Naive thymus-derived CD4-positive, alpha-beta T cell (primary cell): ENCODE measurements at places on chromosomes 12 and 14. TPM values are rescaled to one million over a fixed set of nuclear protein-coding genes. Genes with fewer than 3 reads are reported as not detected.

Gene ESRRB
- total RNA-seq: 0.38 and 0.48 TPM in 2 replicates

DNA sequence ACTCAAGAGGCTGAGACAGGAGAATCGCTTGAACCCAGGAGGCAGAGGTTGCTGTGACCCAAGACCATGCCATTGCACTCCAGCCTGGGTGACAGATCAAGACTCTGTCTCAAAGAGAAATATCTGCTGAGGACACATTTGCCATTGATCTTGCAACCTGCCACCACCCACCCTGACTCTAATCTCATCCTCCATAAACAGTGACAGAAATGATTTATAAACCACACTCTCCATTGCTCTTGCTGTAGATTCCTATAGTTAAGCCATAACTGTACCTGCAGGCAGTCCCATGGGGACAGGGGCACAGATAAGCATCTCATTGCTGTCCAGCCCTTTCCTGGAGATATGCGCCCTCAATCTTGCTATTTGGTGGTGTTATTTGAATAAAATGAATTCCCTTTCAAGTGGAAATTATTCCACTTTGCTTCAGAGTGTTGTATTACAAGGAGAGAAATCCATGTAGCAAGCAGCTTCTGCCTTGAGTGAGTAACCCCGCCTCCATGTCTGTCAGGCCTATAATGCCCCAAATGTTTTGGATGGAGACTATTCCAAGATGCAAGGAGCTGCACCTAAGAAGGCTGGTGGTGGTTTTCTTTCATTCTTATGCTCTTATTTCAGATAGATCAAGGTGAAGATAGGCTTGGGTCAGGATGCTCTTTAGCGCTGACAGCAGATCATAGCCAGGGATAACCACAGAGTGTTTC lies 3.0 kb upstream of the ZDHHC22 start:
- DNase-seq: no peak

- no peak for DNase-seq
Observed at GRCh38 chr14:76022991-76023390, 37.4 kb downstream of the IFT43 start.

DNA sequence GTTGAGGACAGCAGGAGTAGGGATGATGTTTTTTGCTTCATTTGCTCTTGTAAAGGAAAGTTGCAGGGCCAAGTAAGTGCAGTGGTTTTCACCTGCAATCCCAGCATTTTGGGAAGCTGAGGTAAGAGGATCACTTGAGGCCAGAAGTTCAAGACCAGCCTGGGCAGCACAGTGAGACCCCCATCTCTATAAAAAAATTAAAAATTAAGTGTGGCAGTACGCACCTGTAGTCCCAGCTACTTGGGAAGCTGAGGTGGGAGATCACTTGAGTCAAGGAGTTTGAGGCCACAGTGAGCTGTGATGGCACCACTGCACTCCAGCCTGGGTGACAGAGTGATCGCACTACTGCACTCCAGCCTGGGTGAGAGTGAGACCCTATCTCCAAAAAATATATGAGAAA lies 10.8 kb downstream of the DPF3 start:
- no peak for DNase-seq

Gene PRB2
- not detected for total RNA-seq

- no peak for DNase-seq
Observed at GRCh38 chr12:71027856-71028255, 107.3 kb upstream of the PTPRR start.

- no peak for DNase-seq
Observed at GRCh38 chr12:6029401-6029800, 84.3 kb upstream of the ANO2 start.

GRCh38 chr14:73722581-73722980 lies 8.4 kb upstream of the PNMA1 start:
- no peak for DNase-seq

Gene NANOG
- total RNA-seq: not detected

DNA sequence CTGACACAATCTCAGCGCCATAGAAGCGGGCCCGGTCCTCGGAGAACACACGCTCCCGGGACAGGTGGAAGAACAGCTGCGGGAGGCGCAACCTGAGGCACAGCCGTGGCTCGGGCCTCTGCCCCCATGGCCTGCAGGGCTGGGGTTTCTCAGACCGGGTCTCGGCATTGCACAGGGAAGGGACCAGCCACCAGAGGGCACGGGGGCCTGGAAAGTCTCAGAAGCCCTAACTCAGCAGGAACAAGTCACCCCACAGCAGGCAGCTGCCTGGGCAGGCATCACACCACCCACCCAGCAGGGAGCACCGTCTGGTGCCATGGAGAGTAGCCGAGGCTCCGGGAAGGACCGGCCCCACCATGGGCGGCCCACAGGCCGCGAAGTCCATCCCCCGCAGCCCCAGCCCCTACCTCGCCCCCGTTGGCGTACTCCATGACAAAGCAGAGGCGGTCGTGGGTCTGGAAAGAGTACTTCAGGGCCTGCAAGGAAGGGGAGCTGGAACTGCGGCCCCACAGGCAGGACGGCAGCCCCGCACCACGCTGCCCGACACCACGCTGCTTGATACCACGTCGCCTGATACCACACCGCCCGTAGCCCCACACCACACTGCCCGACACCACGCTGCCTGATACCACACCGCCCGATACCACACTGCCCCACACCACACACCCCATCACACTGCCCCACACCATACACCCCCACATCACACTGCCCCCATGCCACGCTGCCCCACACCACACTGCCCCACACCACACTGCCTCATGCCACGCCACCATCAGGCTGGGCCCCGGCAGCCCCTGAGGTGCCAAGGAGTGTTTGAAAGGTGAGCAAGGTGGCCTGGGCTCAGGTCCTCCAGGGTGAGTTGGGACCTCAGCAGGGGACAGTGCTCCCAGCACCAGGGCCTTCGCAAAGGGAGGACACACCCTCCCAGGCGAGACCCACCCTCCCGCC lies 20.8 kb downstream of the SIVA1 start:
- DNase-seq: no peak

DNA sequence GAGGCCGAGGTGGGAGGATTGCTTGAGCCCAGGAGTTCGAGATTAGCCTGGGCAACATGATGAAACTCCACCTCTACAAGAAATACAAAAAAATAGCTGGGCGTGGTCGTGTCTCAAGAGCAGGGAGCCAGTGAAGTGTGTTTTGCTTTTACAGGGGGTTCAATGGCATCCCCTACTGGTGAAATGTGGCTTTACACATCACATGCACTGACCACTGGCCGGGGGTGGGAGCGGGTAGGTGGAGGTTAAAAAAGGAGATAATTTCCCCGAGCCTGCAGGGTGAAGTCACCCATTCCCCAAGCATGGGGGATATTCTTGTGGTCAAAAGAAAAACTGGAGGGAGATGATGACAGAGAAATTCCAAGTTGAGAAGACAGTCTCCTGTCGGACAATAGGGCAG lies 63.6 kb upstream of the PWP1 start:
- DNase-seq: no peak

DNA sequence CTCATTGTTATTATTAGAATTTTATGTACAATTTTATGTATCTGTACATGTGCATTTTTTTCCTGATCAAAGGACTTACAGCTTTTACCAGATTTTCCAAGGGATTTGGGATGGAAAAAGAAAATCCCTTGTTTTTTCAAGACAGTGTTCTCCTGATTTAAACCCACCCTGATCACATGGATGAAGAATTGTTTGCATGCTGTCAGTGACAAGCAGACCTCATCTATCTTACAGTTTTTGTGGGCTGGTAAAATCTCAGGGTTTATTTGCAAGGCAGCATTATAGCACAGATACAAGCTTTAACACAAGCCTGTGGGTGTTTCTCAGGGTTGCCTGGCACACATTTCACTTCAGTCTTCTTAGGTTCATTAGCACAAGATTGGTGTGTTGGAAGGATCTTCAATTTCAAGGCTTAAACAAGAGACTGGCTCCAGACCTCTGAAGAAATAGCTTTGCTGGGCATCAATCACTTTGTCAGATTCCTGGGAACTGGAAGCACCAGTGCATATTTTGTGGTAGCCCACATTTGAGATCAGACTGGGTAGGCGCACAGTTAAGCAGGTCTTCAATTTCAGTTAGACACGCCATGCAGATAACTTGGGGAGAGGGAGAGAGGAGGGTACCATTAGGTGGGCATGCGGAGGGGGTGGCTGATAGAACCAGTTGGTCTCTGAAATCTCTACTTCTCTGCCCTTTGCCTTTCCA lies 118.0 kb downstream of the TBX5 start:
- no peak for DNase-seq

DNA sequence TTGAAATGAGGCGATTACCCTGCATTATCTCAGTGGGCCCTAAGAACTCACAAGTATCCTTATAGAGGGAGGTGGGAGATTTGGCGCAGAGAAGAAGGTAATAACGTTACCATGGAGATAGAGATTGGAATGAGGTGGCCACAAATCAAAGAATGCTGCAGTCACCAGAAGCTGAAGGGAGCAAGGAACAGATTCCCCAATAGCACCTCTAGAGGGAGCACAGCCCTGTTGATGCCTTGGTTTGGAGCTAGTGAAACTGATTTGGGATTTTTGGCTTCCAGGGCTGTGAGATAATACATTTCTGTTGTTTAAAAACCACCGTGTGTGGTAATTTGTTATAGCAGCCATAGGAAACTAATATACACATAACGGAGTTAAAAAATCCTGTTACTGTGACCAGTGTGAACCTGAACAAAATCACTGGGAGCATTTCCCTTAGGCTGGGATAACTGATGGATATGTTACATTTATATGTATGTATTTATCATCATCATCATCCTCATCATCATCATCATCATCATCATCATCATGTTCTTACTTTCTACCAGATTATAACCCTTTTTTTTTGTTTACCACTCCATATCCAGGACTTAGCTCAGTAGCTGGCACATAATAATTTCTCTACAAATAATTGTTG lies 100.3 kb downstream of the LIN7A start:
- no peak for DNase-seq

DNA sequence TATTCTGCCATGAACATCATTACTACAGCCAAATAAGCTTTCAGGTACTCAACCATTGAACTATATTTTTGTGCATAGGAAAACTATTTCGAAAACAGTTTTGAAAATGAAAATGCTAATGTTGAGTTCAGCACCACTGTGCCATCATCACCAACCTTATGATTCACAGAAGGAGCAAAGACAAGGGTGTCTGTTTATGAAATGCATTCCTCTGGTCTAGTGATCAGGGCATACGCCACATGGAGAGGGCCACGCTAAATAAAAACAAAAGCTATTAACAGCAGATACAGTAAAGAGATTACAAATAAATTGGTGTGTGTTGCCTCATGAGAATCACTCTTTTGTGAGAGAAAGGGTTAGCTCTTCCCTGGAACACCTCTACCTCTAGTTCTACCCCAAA lies 43.2 kb upstream of the BMAL2 start:
- DNase-seq: no peak

DNA sequence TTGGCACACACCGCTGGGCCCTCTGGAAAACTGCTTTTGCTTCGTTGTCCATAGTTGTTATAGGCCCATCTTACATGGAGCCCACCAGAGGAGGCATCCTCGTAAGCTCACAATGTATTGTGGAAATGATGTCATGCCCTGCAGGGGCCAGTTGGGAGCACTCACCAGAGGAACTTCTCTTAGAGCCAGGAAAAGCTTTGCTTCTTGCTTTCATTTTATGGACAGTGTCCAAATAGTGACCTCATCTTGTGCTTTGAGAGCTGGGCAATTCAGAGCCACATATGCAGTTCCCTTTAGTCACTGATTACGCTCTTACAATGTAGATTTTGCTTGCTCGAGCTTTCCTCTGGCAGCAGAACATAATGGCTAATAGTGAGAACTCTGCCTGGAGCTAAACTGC lies 275.6 kb downstream of the AACS start:
- no peak for DNase-seq

GRCh38 chr14:51095854-51096823 lies 1.2 kb upstream of the TRIM9 start:
- DNase-seq: peak; percentile 0

Gene MANSC4
- total RNA-seq: not detected

Gene CLEC7A
- 121 TPM for total RNA-seq

DNA sequence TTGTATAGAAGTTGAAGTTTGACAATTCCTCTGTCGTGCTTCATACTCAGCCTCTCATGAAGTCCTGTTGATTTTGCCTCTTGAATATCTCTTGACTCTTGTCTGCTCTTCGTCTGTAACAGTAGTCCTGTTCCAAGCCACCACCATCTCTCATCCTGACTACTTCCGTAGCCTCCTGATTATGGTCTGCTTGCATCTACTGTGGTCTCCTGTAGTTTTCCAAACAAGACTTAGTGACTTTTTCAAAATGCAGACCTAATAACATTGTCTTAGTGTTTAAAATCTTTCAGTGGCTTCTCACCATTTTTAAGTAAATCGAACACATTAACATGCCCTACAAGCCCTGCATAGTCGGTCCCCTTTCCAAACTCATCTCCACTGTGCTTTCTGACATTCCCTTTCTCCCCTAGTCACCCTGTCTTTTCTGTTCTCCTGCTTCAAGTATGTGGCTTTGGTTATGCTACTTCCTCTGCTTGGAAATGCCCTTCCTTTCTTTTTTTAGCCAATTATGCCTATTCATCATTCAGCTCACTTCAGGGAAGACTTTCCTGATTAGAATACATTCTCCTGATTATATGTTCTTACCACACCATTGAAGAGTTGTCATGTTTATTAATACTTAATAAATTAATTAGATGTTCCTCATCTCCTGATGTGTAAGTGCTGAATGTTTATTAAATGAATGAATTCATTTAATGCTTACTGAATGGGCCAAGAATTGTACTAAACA lies 2.0 kb downstream of the SCYL2 start:
- DNase-seq: no peak

DNA sequence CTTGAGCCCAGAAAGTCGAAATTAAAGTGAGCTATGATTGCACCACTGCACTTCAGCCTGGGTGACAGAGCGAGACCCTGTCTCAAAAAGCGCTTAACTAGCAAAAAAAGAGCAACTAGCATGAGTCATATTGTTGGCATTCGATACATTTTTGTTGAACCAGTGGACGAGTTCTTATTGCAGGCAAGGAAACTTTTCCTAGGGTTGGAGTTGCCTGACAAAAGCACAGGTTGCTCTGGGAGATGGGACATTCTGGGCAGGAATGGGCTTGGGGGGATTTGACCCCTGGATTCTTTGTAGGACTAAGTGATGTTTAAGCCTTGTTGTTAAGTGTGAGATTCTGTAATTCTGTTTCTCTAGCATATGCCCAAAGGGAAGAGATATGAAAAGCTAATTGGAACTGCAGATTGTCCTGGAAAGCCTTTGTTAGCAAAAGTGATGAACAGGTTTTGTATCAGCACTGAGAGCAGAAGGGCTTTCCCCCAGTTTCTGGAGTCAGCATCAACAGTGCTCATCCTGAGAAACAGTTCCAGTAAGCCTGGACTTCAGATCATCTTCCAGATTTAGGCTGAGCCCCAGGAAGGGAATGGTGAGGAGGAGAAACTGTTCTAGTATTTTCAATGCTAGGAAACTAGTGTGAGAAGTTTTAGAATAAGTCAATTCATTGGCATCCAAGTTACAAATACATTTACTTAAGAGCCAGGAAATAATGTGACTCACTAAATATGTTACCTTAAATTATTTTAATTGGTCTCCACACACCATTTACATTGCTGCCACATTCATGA lies 123.1 kb downstream of the SRGAP1 start:
- DNase-seq: no peak

DNA sequence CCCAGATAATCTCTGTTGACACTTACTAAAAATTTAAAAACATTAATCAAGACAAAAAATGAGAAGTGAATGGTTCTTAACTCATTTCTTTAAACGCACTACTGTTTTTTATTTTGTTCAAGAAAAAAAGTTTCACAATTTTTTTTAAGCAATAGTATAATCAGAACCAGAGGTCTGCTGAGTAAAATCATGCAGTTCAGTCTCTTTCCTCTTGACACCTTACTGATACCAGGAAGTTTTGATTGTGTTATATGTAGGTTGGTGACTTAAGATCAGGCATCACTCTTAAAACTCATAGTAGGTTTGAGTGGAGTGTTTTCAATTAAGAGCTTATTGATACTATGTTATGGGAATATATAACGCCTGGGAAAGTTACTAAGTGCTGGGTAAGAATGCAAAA lies 121.4 kb downstream of the TRMT5 start:
- DNase-seq: no peak
